Left renal cortex interstitium (tissue), 4 donors: ENCODE measurements at places on chromosomes 11 and 22.

- no peak for DNase-seq
Observed at GRCh38 chr11:2305140-2305778, 3.4 kb downstream of the TSPAN32 start.

- DNase-seq = no peak
Observed at GRCh38 chr22:23325183-23325582, 144.9 kb downstream of the BCR start.

- no peak for DNase-seq
Observed at GRCh38 chr11:24531528-24531927, 34.7 kb downstream of the LUZP2 start.

GRCh38 chr11:33237039-33237597 lies 20.1 kb upstream of the HIPK3 start:
- DNase-seq = no peak
